AG09309 (cell line): ENCODE measurements at places on chromosomes 5 and 9.

DNA sequence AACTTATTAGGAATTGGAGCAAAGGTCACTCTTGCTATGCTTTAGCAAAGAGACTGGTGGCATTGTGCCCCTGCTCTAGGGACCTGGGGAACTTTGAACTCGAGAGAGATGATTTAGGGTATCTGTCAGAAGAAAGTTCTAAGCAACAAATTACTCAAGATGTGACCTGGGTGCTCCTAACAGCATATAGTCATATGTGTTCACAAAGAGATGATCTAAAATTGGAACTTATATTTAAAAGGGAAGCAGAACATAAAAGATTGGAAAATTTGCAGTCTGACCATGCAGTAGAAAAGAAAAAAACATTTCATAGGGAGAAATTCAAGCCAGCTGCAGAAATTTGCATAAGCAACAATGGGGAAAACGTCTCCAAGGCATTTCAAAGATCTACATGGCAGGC, 68.3 kb downstream of the SEMA5A start:
- no peak for DNase-seq

DNA sequence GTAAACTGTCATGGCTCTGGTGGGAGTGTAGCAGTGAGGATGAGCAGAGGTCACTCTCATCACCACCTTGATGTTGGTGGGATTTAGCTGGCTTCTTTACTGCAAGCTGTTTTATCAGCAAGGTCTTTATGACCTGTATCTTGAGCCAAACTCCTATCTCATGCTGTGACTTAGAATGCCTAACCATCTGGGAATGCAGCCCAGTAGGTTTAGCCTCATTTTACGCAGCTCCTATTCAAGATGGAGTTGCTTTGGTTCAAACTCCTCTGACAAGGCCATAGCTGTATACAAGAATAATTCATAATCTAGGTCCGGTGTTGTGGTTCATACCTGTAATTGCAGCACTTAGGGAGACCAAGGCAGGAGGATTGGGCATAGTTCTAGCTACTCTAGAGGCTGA, 85.1 kb downstream of the ARRDC3 start:
- DNase-seq: no peak

- DNase-seq: no peak
Measured at GRCh38 chr9:87533271-87533670, 35.6 kb downstream of the DAPK1 start.

DNA sequence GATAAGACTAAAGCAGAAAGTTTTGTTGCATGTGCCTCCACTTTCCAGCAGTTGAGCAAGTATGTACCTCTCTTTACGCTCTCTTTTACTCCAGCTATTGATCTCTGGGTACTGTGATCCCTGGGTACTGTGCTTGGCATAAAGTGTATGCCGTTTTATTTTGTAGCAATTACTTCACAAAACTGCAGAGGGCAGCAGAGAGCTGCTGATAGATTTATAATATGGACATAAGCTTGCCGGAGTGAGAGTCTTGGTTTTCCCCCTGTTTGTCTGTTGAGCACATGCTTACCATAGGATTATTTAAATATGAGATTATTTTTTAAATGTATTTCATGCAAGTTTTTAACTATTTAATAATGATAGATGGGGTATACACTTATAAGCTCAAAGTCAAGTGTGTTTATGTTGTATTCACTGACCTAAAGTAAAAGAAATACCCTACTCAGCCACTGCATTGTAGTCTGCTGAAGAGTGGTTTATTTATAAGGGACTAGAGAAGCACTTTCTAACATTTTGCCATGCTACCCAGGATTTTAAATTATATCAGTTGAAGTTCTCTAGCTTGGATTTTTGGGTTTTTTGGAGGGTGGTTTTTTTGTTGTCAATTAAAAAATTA, 13.0 kb downstream of the TTC1 start:
- peak; percentile 27 for DNase-seq

GRCh38 chr5:17878541-17878940, 244.3 kb downstream of the TAF11L14 start:
- no peak for DNase-seq

DNA sequence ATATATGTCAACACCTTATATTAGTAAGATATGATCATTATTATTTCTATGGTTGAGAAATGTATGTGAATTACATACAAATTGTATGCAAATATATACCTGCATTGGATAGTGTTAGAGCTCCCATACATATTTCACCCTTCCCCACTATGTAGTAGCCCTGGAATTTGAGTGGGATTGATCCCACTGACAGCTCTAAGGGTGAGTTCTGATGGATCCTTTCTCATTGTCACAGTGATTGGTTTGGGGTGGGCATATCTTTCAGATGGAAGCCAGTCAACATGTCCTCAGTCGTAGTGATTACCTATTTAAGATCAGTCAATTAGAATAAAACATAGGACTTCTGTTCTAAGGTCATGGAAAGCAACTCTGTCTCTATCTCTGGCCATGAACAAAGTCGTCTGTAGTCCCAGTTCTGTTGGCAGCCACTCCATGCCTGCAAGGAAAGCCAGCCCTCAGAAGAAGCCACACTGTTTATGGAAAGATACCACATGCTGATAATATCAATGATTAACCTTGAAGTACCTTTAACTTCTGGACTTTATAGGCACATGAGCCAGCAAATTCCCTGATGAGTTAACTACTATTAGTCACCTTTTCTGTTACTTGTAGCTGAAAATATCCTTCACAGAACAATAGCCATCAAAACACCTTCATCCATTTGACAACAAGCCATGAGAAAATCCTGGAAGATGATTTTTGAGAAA, 5.1 kb upstream of the CCDC192 start:
- DNase-seq: no peak

DNA sequence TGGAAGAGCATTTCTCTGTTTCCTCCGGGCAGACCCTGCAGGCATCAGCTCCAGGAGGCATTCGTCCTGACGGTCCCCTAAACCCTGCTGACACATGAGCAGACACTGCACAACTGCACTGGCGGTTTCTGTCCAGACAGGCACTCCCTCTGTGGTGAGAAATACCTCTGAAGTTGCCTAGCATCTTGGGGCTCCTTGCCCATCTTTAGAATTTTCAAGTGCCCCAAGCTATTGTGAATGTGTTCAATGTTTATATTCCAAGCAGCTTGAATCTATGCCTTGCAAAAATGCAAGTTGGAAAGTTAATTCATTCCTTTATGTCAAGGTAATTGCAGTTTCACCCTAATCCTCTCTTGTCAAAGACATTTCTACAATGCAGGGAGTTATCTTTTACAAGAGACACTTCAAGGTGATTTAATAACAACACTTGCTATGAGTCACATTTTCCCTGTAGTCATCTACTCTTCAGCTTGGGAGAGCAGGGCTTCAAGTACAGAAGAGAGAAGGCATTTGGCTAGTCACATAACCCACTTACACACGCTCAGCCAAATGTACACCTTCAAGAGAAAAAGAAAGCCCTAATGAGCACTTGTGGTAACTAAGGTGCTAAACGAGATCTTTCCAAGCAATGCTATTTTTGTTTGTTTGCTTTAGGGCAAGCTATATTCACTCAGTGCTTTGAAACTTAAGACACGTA, 302.5 kb downstream of the MLLT3 start:
- DNase-seq: peak; percentile 49

GRCh38 chr9:129270903-129271431, 92.9 kb upstream of the IER5L start:
- peak; percentile 92 for DNase-seq

DNA sequence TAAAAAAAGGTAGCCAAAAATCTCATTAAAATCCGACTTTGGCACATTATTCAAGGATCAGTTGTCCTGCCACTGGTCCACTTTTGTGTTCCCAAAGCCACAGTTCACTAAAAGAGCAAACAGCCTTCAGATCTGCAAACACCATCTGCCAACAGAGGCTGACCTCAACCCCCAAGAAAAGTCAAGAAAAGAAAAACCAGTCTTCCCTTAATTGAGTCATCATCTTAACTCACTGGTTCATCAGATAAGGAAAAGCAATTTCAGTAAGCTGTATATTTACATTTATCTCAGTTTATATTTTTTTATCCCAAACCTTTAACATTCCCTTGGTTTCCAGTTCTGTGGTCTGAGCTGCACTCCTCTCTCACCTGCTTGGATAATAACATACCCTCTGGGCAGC, 21.2 kb downstream of the RASEF start:
- no peak for DNase-seq

GRCh38 chr5:143065185-143065965, 295.2 kb downstream of the ARHGAP26 start:
- peak; percentile 84 for DNase-seq

- DNase-seq: no peak
Measured at GRCh38 chr5:65213921-65214525, 267.7 kb downstream of the ADAMTS6 start.

- DNase-seq: no peak
Measured at GRCh38 chr5:165334201-165334600, 1828.8 kb downstream of the MAT2B start.

GRCh38 chr5:103679873-103680272, 117.3 kb upstream of the NUDT12 start:
- no peak for DNase-seq

DNA sequence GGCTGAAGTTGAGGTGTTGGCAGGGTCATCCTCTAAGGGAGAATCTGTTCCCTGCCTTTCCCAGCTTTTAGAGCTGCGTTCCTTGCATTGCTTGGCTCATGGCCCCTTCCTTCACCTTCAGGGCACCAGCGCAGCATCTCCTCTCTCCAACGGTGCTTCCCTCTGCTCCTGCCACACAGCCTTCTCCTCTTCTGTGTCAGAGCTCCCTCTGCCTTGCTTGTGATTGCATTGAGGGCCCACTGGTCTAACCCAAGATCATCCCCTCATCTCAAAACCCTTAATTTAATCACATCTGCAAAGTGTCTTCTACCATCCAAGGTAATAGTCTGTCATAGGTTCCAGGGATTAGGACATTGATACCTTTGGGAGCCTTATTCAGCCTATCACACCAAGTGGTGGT, 205.7 kb upstream of the TBCA start:
- DNase-seq: no peak

- peak; percentile 47 for DNase-seq
Measured at GRCh38 chr5:58410441-58410840, 49.4 kb downstream of the PLK2 start.
